ENCODE measurements at places on chromosomes 6 and 20.

DNA sequence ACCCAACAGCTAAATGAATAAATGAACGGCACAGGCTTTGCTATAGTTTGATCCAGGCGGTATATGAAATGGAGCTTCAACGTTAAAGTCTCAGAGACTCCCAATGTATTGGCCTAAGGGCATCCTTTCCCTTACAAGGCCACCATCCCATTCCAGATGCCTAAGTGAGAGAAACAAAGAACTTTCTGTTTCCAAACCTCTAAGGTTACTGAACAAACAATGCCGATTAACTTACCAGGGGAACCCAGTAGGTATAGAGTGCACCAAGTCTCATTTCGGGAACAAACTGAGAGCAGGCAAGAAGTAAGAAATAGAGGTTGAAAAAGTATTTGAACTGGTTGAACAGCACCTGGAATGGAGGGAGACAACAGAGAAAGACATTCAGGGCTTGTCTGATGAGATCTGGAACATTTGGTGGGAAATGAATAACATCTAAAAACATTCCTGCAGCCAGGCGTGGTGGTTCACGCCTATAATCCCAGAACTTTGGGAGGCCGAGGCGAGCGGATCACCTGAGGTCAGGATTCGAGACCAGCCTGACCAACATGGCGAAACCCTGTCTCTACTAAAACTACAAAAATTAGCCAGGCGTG lies 42.5 kb downstream of the ATP9A start:
- peak; percentile 69 for DNase-seq

DNA sequence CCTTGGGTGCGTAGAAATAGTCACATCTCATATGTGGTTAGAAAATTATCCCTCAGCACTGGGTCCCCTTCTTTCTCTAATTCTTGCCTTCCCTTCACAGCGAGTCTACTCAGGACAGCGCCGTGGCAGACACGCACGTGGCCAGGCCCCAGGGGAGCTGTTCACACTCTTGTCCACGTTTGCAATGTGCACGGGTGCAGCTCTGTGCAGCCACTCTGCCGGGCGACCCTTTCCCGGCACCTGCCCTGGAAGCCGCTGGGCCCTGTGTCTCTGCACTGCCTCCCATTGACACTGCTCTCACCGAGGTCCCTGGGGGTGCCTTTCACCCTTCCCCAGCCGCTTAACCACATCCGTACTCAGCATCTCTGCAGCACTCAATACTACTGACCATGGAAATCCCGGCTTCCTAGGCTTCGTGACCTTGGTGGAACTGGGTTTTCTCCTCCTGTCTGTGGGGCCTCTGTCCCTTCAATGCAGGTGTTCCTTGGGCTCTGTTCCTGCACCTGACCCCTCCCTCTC lies 104.9 kb downstream of the DACT2 start:
- no peak for DNase-seq

DNA sequence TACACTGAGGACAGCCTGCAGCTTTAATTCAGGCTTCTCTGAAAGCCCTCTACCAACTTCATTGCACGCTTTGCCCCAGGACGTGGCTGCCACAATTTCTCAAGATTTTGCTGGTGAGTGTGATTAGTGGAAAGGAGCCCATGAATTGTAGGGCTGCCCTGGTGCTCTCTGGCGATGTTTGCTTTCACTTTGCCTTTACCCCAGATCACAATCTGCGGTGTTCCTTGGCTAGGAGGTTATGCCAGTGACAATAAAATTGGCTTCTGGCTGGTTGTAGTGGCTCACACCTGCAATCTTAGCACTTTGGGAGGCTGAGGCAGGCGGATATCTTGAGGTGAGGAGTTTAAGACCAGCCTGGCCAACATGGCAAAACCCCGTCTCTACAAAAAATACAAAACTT lies 139.3 kb downstream of the FOXC1 start:
- DNase-seq, result no peak

- DNase-seq, result no peak
Measured at GRCh38 chr20:50393242-50393641, 116.9 kb upstream of the PTPN1 start.

GRCh38 chr20:38290829-38291814 lies 12.8 kb upstream of the BPI start:
- peak; percentile 93 for DNase-seq

DNA sequence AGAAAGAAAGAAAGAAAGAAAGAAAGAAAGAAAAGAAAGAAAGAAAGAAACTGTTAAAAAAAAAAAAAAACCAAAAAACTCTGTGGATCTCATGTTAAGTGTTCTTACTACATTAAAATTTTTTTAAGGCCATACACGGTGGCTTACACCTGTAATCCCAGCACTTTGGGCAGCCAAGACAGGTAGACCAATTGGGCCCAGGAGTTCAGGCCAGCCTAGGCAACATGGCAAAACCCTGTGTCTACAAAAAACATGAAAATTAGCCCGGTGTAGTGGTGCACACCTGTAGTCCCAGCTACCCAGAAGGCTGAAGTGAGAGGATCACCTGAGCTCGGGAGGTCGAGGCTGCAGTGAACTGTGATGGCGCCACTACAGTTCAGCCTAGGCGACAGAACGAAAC lies 4.6 kb upstream of the BPIFA1 start:
- no peak for DNase-seq

DNA sequence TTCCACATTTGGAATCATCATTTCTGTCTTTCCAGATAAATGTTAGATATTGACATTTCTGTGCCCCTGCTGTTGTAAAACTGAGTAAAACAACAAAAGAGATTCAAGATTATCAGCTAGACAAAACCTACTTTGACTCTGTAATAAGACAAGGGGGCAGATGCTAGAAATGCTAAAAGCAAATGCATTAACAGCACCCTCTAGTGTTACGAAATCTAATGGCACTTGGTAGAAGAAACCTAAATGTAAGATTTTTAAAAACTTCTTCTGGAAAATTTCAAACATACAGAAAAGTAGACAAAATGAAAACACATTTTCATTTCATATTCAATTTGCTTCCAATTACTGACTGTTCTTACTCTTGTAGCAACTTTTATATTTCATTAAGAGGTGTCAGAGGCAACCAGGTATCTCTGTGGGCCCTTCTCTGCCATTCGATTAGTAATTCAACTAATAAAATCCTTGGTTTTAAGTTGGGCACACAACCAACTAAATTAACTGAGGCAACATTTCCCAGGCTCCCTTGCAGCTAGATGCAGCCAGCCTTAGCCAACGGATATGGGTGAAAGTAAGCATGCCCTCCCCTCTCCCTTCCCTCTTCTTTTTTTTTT lies 45.0 kb downstream of the SLC23A2 start:
- no peak for DNase-seq

DNA sequence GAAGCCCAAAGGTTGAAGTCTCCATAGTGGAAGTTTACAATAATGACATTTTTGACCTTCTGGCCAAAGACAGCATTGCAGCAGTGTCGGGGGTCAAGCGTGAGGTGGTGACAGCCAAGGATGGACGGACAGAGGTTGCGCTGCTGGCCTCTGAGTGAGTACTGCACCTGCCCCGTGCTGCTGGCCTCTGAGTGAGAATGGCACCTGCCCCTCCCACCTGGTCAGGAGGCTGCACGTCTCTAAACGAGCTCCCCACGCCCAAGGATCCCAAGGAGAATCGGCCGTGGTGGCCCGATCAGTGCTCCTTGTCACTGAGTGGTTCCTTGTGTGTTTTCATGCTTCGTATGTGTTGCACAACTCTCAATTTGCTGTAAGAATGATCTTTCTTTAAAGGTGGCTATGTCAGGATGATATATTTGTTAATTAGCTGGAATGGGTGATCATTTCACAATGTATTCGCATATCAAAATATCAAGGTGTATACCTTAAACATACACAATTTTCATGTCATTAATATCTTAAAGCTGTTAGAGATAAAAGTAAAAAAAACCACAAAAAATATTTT lies 40.4 kb downstream of the FRMD1 start:
- DNase-seq, result no peak

GRCh38 chr6:52976149-52976548 lies 18.9 kb downstream of the GSTA4 start:
- no peak for DNase-seq

- no peak for DNase-seq
Measured at GRCh38 chr6:169839898-169840631, 88.6 kb downstream of the ERMARD start.

DNA sequence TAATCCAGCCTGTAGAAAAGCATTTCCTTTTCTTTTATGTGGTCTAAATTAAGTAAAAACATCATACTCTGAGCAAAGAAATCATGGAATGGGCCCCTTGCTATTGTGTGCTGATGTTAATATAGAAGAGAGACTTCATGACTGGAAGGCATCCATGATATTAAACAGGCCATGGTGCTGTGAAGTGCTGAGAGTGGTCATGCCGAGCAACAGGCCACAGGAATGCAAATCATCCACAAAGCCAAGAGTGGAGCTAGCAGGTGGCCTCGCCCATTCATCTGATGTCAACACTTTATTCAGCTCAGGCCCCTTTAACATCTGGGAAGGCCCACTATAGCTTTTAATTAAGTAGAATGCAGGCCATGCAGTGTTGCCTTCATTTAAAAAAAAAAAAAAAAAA lies 115.2 kb upstream of the HMGCLL1 start:
- DNase-seq, result peak; percentile 89

DNA sequence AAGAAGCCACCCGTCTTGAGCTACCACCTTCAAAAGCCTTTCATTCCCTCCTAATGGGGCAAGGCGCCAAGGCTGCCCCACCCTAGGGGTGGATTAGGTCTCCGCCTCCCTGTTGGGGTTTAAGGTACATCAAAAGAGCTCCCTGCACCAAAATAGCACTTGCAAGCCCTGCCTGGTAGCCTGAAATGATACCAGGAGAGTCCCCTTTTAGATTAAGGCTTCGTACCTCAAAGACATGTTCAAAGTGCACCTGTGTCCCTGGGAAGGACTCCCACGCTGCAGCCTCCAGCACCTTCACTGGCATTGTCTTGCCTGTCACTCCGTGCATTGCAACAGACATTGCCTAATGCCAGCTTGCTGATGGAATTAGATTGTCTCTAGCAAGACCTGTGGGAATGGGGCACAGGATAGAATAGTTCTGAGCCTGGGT lies 15.7 kb upstream of the CDKN1A start:
- DNase-seq, result peak; percentile 53

DNA sequence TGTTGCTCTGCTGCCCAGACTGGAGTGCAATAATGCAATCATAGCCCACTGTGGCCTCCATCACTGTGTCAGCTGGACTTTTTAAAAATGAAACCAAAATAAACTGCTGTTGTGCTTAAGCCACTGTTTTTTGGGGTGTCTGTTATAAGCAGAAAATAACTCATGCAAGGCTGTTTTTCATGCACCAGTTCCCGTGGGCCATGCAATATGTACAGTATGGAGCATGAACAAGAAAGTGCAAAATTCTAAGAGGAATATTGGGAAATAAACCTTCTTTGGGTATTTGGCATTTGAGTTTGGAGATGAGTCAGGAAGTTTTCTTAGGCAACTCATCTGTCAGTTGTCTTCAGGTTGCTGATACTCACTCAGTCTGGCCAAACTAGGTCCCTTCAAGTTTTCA lies 14.9 kb upstream of the ZFAND3 start:
- peak; percentile 12 for DNase-seq

DNA sequence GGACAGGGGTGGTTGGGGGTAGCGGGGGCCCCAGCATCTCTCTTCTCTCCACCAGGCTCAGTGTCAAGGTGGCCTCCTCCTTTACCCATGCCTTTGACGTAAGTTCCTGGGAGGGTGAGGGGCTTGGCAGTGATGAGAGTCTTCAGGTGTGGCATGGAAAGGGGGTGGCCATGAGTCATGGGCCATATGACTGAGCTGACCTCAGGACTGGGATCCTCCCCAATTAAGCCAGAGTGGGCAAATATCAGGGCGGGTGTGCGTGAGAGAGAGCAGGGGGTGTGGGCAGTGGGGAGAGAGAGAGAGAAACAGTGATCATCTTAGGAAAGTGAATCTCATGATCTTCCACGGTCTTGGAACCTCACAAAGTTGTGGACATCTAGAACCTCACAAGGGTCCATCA lies 8.2 kb upstream of the BPIFB4 start:
- DNase-seq, result no peak

GRCh38 chr6:166841216-166841615 lies 115.1 kb downstream of the RNASET2 start:
- DNase-seq, result no peak
